ENCODE measurements at places on chromosomes 7 and 10.
A peak's percentile ranks its signal among the peaks of the same experiment; 100 is the strongest.

GRCh38 chr7:150314639-150315239 is 8.4 kb upstream of the LRRC61 start:
- DNase-seq: no peak

DNA sequence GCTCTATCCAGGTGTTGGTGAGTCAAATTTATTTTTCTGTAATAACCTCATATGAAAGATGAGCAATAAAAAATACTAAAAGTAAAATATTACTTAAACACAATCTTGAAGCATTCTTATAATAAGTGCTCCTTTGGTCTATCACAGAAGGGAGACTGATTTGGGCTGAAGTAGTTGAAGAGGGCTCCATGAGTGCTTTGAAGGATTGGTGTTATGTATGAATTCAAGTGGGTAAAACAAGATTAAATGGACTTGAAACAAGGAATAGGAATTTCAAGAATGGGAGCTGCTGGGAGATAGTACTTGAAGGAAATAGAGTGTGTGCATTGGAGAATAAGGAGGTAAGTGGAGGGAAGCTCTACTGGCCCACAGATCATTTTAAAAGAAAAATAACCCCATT is 7.3 kb upstream of the OR2A2 start:
- DNase-seq: no peak

- peak; percentile 52 for DNase-seq
These were observed 41.3 kb downstream of the CCDC6 start for GRCh38 chr10:59865101-59865500.

GRCh38 chr7:79979437-79979836 is 155.2 kb upstream of the GNAI1 start:
- no peak for DNase-seq

DNA sequence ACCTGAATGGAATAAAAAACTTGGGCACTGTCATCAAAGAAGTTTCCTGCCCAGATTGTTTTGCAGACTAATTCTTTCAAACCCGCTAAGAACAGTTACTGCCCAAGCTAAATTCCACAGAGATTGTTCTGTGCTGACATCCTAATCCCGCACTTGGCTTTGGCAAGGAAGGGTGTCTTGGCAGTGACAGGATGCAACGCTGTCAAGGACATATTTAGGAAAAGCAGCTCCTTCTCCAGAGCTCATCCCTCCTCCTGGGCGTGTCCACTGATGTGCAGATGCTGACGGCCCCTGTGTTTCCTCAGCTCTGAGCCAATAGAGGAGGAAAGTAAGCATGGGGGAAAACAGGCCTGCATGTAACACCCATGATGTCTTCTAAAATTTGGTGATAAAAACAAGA is 74.2 kb downstream of the EEPD1 start:
- no peak for DNase-seq

- no peak for DNase-seq
These were observed 189.1 kb downstream of the LRRTM3 start for GRCh38 chr10:67114945-67115344.

GRCh38 chr7:110938165-110938564 is 152.8 kb upstream of the LRRN3 start:
- no peak for DNase-seq

GRCh38 chr7:27156916-27157701 is 634 bp upstream of the HOXA7 start:
- DNase-seq: no peak

- no peak for DNase-seq
These were observed 108.8 kb downstream of the ABCA13 start for GRCh38 chr7:48280100-48280499.

DNA sequence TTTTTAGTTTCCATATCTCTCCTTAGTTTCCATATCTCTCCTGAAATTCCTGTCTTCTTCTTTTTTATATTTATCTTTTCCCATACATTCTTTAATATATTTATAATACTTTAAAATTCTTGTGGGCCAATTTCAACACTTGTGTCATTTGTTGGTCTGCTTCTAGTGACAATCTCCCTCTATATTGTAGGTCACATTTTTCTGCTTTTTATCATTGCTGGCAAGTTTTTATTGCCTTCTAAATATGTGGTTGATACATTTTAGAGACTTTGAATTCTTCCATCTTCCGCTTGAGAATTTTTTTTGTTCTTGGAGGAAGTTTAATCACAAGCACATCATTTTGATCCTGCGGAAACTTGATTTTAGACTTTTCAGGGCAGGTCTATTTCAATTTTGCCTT is 26.0 kb upstream of the OPN4 start:
- no peak for DNase-seq

DNA sequence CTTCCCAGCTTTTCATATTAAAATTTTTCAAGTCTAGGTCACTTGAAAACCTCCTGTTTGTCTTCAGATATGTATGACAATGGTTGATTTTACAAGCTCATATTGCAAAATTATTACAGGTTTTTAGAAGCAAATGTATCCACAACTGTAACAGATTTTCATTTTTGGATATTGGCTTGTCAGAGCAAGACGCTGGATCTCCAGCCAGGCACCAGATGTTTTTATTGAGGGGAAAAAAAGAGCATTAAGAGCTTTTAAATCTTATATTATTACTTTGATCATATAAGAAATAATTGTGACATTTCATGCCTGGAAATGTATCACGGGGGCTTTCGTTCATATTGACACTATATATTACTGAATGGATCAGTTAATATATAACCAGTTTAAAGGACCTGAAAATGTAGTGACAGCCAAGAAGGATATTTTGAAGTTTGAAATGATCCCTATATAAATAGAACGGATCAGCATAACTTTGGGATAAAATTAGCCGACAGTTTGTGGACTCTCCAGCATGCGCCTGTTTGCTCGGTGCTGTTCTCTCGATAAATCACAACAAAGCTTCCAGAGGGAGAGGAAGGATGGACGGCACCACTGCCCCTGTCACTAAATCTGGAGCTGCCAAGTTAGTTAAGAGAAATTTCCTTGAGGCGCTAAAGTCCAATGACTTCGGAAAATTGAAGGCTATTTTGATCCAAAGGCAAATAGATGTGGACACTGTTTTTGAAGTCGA is at the start of gene ASB4:
Gene ASB4, plus strand, starts transcription at position 553 of the 733 bp plus-strand sequence. Its CDS starts 29 bp downstream, at position 582.
- DNase-seq: no peak

- no peak for DNase-seq
These were observed 1.8 kb downstream of the STAM start for GRCh38 chr10:17645621-17646345.

DNA sequence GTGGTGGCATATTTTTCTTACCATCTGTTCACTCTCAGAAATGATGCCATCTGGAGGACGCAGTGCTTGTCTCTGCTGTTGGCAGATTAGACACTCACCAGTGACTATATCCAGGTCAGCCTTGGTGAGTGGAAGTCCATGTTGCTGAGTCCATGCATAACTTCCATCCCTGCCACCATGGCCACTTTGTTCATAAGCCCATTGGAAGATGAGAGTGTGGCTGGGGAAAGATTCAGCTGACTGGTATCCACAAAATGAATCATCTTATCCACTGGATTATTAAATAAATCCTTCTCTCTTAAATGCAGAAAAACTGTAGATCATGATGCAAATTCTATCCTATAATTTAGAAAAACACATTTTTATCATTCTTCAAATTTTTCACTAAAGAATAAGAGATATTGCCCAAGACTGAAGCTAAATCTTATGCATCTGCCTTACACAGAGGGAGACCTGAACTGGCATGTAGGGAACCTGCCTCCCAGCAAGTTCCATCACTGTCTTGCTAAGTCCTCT is 726.9 kb downstream of the TNS3 start:
- peak; percentile 36 for DNase-seq

- DNase-seq: no peak
These were observed 116.0 kb downstream of the BUB3 start for GRCh38 chr10:123270221-123270620.

- no peak for DNase-seq
These were observed 53.1 kb upstream of the UCN3 start for GRCh38 chr10:5311617-5312016.

- DNase-seq: no peak
These were observed 1.1 kb downstream of the ZNF32 start for GRCh38 chr10:43647576-43647975.

All from G401 (cell line).